ENCODE measurements at places on chromosomes 11 and 22. TPM values are rescaled to one million over a fixed set of nuclear protein-coding genes. Genes with fewer than 3 reads are reported as not detected.

DNA sequence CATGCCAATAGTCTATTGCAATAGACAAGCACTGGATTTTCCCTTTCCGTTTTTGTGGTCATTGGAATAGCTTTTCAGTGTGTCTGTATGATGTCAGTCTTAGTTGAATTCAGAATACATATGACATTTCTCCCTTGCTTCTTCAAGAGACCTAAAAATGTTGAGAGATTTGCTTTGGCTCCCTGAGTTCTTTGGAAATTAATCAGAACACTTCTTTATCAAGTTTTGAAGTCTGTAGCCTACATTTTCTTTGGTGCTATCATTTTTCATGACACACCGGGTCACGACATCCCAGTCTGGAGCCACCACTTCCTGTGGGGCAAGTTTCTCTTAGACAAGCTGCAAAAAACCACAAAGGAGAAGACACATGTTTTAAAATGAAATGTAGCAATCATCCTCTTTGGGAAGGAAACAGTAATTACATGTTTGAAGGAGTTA, 847.1 kb downstream of the OPCML start:
- no peak for DNase-seq

The OVOL1 gene
- total RNA-seq, result 17.4 TPM

DNA sequence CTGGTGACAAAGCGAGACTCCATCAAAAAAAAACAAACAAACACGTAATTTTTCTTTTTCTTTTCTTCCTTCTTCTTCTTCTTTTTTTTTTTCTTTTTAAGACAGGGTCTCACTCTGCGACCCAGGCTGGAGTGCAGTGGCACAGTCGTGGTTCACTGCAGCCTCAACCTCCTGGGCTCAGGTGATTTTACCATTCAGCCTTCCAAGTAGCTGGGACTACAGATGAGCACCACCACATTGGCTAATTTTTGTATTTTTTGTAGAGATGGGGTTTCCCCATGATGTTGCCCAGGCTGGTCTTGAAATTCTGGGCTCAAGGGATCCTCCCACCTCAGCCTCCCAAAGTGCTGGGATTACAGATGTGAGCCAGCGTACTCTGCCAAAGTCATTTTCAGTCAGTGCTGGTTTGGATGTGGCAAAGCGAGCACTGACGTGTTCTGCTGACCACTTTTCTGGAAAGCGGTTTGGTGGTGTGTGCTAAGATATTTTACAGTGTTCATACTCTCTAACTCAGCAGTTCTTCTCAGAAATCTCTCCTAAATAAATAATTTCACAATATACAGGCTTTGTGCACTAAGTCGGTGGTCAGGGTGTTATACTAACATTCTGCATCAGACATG, 10.7 kb downstream of the FAM118A start:
- no peak for DNase-seq

DNA sequence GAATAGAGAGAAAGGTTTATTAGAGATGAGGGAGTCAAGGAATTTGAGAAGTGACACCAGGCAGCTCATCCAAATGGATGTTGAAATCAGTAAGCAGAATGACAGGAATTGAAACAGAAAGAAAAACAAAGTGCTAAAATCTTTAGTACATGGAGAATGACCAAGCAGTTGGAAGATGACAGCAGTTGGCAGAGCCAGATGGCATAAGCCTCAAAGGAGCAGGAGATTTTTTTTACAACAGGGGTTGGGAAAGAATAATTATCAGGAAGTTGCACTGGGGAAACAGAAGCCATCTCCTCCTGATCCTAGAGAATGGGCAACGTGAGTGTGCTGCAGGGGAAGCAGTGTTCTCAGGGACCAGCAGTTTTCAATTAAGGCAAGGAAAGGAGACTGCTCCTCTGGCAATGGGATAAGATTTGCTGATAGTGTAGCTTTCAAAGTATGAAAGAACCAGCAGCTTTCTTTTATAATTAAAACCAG, 28.9 kb downstream of the RAB39A start:
- no peak for DNase-seq

The RBMXL2 gene
- total RNA-seq, result not detected

GRCh38 chr22:19767427-19768341, 7.1 kb downstream of the TBX1 start:
- no peak for DNase-seq

DNA sequence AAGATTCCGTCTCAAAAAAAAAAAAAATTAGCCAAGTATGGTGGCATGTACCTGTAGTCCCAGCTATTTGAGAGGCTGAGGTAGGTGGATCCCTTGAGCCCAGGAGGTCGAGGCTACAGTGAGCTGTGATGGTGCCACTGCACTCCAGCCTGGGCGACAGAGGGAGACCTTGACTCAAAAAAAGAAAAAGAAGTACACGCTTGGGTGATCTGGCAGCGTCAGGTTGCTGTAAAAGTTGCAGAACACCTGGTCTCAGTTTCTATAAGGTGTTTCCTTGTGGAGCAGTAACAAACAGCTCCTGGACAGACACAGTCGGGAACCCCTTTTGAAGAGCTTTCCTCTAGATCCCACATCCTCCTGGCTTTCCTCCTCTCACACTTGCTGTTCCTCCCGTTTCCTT, 45.8 kb downstream of the SCGB1A1 start:
- DNase-seq, result no peak

The PITPNM1 gene
- 21.9 TPM for total RNA-seq

GRCh38 chr11:57761301-57762234, at the start of gene CTNND1:
CTNND1 (plus strand) TSS chr11:57761802; CDS start chr11:57791479, 29,677 bp downstream.
- peak; percentile 96 for DNase-seq

Measured in vagina (tissue), 2 donors.